ENCODE measurements at places on chromosomes 2 and 18.

DNA sequence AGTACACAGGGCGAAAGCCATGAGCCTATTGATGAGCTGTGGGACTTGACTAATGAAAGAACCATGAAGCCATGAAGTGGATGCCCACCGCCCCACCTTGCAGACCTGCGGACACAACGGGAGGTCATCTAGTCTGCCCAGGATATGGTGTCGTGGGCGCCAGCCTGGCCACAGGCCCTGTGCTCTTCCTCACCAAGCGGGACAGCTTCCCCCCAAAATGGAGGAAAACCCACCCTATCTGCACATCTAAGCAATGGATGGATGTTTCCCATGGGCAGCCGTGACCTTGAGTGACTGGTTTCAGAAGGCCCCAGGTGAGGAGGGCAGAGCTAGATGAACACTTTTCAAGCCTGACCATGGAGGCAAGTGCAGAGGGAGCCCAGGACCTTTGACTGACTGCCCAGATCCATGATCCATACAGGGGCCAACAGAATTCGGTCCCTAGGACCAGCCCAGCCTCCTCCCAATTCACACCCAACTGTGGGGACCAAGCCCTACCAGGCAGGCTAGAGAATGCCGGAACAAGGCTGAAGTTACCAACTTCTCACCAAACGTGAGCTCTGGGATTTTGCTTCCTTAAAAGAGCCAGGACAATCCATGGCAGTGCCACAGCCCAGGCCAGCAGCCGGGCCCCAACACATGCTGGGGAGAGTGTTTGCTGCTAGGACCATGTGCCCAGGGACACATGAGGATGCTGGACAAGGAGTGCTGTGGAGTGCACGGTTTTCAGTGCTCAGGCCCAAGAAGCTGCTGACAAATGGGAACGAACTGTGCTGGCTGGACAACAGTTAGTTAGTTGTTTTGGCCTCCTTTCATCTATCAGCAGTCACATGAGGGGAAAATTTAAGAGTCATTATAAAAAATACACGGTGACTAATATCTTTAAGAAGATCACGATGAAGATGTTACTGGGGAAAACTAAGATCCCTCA is 249.4 kb downstream of the HDAC4 start:
- no peak for DNase-seq

- DNase-seq = peak; percentile 77
Measured at GRCh38 chr2:69734035-69734611, 7.8 kb upstream of the ANXA4 start.

DNA sequence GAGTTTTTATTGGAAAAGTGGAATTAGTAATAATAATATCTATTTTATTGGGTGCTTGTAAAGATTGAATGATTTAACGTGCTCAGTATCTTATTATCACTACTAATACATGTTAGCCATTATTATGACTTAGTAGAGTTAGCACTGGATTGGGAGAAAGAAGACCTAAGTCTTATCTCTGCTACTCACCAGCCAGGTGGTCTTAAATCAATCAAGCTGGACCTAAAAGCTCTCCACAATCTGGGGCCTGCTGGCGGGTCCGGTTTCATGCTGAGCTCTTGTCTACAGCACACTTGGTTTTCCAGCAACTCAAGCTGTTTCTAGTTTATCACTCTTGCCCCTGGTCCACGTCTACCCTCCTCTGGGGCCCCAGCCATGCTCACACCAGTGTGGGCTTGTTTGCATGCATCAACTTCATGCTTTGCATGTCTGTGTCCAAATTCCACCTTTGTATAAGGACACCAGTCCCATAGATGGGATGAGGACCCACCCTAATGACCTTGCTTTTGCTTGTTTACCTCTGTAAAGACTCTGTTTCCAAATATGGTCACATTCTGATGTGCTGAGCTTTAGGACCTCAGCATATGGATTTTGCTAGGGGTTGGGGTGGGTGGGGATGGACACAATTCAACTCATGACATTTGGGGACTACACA is 363.1 kb downstream of the LPIN1 start:
- no peak for DNase-seq

GRCh38 chr2:174327841-174328113 is 7.0 kb upstream of the SP9 start:
- no peak for DNase-seq

GRCh38 chr18:3528231-3528630 is 78.3 kb downstream of the TGIF1 start:
- DNase-seq = no peak

DNA sequence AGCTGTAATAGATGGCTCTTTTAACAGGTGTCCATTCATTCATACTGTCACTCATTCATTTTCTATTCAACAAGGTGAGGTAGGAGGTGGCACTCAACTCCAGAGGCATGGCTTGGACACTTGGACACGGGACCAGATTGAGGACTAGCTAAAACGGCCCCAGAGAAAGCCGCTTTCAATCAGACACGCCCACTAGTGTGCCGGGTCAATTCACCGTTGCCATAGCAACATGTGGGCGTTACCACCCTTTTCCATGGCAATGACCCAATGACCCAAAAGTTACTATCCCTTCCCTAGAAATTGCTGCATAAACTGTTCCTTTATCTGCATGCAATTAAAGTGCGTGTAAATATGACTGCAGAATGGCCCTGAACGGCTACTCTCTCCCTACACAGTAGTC is 49.2 kb upstream of the LGALSL start:
- no peak for DNase-seq

- no peak for DNase-seq
Measured at GRCh38 chr2:241842067-241842415, 16.7 kb downstream of the PDCD1 start.

GRCh38 chr18:79940814-79941472 is 10.5 kb downstream of the SLC66A2 start:
- no peak for DNase-seq

GRCh38 chr2:160365716-160366367 is 127.8 kb downstream of the RBMS1 start:
- no peak for DNase-seq

- no peak for DNase-seq
Measured at GRCh38 chr18:4232656-4233055, 222.5 kb downstream of the DLGAP1 start.

DNA sequence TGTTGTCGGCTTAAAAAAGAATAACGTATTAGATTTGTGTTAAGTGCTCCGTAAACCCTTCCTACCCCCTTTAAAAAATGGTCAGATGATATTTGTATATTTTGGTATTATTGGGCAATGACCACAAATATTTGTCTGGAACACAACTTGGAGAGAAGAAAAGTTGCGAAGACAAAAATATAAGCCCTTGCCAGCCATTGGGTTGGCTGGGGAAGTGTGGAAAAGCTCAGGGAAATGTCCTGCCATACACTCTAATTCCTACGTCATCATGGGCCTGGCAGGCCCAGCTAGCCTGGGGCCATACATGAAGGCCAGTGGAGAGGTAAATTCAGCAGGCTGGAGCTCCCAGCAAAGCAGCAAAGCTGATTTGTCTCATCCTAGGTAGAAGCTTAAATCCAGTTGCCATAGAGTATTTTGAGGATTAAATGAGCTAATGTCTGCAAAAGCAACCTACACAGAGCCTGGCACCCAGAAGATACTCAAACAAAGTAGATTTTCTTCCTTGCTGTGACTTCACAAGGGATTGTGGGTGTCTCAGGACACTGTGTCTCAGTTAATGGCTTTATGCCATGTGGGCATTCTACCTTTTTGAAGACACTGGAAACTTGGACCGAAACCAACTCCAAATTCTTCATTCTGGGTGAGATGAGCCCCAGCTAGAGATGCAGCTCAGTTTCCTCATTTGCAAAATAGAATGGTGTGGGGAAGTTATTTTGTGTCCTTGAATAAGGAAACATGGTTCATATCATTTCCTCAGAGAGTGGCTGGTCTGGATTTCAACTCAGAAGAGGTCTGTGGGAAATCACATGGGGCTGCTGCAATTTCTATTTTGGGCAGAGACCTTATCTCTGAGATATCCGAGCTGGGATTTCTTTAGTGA is 87.9 kb upstream of the MAP4K3 start:
- DNase-seq = no peak

- DNase-seq = peak; percentile 24
Measured at GRCh38 chr18:58013241-58014211, 30.5 kb upstream of the NEDD4L start.

- peak; percentile 22 for DNase-seq
Measured at GRCh38 chr2:240565333-240566202, 2.7 kb upstream of the RNPEPL1 start.

DNA sequence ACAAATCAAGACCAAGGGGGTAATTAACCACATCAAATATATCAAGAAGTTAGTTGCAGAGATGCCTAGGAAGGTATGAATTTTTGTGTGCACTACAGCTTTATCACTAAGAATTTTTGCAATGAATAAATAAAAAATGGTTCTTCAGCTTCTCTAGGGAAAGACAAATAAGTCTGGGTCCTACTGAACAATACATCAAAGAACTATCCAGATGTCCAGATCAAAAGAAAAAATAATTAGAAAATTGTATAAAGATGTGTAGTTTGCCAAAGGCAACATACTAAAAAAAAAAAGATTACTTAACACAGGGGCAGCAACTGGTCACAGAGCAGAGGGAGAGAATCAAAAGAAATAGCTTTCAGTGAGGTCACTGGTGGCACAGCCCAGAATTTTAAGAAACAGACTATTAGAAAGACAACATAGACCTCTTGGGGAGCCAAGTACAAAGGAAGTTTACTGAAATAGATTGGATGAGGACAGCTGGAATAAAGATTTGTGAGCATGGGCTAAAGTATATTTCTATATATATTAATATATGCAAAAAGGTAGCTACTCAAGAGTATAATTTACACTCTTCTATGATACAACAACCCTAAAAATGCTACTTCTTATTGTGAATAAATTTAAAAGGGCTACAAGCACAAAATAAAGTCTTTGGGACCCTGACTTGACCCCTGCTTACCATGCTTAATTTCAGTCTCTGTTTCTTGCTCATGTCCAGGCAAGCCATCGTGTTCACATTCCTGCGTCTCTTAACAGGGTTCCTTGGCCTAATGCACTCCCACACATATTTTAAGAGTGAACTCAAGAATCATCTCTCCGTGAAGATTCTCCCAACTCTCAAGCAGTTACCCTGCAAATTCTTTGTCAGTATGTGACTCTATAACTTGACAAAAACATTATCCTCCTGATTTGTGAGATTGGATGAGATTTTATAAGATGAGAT is 99.0 kb upstream of the GRB14 start:
- DNase-seq = peak; percentile 89

- DNase-seq = no peak
Measured at GRCh38 chr2:225526760-225527390, 127.4 kb downstream of the NYAP2 start.

DNA sequence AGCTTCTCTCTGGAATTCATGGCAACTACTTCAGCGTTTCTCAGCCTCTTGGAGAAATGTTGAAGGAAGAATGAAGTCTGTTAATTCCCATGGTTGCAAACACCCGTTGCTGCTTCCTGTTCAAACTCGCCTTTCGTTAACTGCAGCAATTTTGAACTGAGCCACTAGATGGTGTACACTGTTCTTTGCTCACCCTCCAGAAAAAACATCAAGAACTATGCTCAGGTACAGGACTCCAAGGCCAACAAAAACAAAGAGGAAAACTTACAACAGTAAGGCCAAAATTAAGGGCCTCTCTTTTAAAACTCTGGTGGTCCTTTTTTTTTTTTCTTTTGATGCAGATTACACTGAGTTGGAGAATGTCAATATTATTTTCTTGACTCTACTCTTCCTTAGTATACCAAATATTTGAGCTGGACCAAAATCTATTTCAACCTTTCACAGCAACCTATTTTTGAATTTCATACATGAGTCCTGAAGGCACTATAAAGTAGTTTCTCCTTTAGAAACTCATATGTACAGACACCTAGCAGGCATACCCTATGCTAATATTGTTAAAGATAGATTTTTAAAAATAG is 58.2 kb downstream of the KLHL14 start:
- peak; percentile 93 for DNase-seq

DNA sequence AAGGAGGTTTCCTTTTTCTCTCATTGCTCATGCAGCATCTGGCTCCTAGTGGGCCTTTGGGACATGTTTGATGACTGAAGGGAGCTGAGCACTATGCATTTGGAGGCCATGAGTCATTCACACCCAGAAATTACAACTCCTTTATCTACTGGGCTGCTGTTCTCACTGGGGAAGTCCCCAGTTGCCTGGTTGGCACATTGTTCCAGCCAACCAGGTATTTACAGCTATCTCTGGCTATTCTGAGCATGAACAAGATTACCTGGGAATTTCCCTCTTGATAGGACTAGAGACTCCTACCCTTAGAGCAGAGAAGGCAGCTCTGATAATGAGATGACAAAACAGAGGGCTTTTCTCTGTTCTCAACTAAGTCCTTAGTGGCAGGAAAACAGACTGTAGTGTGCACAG is 206.5 kb downstream of the SETBP1 start:
- DNase-seq = peak; percentile 72

- DNase-seq = no peak
Measured at GRCh38 chr2:2840681-2841300, 509.7 kb upstream of the MYT1L start.

- DNase-seq = no peak
Measured at GRCh38 chr18:70494524-70494923, 205.7 kb downstream of the SOCS6 start.

- DNase-seq = no peak
Measured at GRCh38 chr2:7023542-7023941, 106.3 kb downstream of the RNF144A start.

GRCh38 chr2:70160545-70160944 is 30.3 kb downstream of the C2orf42 start:
- DNase-seq = no peak

- peak; percentile 9 for DNase-seq
Measured at GRCh38 chr2:133569286-133569830, 1.1 kb upstream of the NCKAP5 start.

- no peak for DNase-seq
Measured at GRCh38 chr2:168300460-168300859, 53.1 kb upstream of the STK39 start.

GRCh38 chr2:197045115-197045514 is 118.6 kb upstream of the PGAP1 start:
- DNase-seq = no peak

DNA sequence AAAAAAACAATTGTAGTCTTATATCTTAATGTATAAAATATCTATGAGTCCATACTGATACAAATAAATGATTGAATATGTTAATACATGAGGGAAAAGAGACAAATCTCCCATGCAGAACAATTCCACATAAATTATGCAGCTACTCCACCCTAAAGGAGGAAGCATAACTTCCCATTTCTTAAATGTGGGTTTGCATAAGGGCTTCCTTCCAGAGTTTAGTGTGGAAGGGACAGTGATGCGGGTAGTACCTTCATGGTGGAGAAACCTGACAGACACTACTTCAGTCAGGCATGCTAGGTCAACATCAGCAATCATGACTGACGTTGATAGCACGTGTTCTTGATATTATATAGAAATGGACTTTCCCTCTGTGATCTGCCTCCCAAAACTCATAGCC is 146.9 kb upstream of the STON1 start:
- DNase-seq = no peak

- DNase-seq = no peak
Measured at GRCh38 chr2:42050010-42050702, 2.3 kb downstream of the PKDCC start.

- DNase-seq = no peak
Measured at GRCh38 chr2:240812721-240813120, 7.3 kb downstream of the KIF1A start.

GRCh38 chr2:43890855-43891254 is 52.1 kb downstream of the ABCG8 start:
- DNase-seq = no peak

Measured in kidney glomerular epithelial cell (primary cell).